ENCODE measurements at places on chromosomes 11 and 22. TPM values are rescaled to one million over a fixed set of nuclear protein-coding genes. Genes with fewer than 3 reads are reported as not detected.

GRCh38 chr11:35791088-35791958, 128.7 kb downstream of the TRIM44 start:
- no peak for DNase-seq
- no peaks in the 10 kb centered on the region for H3K27me3 ChIP-seq
- H3K4me3 ChIP-seq: no peak overlapping the region
- H3K27ac ChIP-seq: no peak overlapping the region
- no peaks in the 10 kb centered on the region for H3K36me3 ChIP-seq

OR4C3 gene
- total RNA-seq: not detected

KCNK7 gene
- total RNA-seq: 0.34 TPM

DNA sequence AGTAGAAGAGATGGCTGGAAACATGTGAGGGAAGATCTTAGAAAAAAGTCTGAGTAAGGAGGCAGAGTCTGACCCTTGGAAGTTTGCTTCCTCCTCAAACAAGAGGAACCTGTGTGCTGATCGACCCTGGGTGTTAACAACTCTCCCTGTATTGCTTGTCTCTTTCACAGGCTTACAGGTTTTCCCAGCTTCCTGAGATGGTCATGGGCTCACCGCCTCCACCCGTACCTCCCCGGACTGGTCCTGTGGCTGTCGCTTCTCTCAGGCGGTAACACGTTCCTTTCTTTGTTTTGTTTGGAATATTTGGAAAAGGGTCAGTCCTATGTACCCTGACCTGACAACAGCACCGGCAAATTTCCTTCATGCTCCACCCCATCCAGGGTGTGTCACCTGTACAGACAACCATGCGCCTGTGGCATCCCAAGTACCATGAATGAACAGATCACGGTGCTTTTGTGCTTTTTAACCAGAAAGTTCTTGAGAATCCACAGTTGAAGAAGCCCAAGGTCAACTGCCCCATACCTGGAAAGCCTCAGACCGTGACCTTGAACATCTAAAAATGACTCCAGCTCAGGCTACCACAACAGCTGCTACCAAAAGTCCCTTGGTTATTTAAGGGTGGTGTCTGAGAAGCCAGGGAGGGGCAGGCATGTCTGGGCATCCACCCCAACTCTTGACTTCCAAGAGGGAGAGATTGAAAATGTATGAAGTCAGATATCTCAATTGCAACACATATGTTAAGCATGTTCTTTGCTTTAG, 44.6 kb downstream of the C11orf91 start:
- no peaks in the 10 kb centered on the region for H3K4me1 ChIP-seq
- no peak overlapping the region for H3K4me3 ChIP-seq
- no peak overlapping the region for H3K27ac ChIP-seq
- no peaks in the 10 kb centered on the region for H3K36me3 ChIP-seq

GRCh38 chr11:6771926-6772893, at the start of gene OR2AG2:
TSS of gene OR2AG2 (minus strand) at chr11:6771976. CDS start at chr11:6768957, 3,019 bp downstream.
- no peak within 1 kb of the TSS for H3K4me3 ChIP-seq
- no peak within 1 kb of the TSS for H3K27ac ChIP-seq
- H3K36me3 ChIP-seq: no peaks in the 10 kb centered on the region
- H3K4me1 ChIP-seq: peaks cover 4% of the 10 kb centered on the region
- H3K27me3 ChIP-seq: no peaks in the 10 kb centered on the region
- no peak for DNase-seq

GRCh38 chr11:111635706-111636045, 33.4 kb downstream of the SIK2 start:
- no peak overlapping the region for H3K27ac ChIP-seq
- no peaks in the 10 kb centered on the region for H3K27me3 ChIP-seq
- no peak overlapping the region for H3K4me3 ChIP-seq
- H3K4me1 ChIP-seq: peaks cover 42% of the 10 kb centered on the region

CLTCL1 gene
- 2.1 TPM for total RNA-seq

GRCh38 chr11:112265659-112266409, 5.2 kb upstream of the PLET1 start:
- H3K36me3 ChIP-seq: no peaks in the 10 kb centered on the region
- no peak for DNase-seq
- H3K4me3 ChIP-seq: no peak overlapping the region
- H3K27me3 ChIP-seq: no peaks in the 10 kb centered on the region
- no peaks in the 10 kb centered on the region for H3K4me1 ChIP-seq

DNA sequence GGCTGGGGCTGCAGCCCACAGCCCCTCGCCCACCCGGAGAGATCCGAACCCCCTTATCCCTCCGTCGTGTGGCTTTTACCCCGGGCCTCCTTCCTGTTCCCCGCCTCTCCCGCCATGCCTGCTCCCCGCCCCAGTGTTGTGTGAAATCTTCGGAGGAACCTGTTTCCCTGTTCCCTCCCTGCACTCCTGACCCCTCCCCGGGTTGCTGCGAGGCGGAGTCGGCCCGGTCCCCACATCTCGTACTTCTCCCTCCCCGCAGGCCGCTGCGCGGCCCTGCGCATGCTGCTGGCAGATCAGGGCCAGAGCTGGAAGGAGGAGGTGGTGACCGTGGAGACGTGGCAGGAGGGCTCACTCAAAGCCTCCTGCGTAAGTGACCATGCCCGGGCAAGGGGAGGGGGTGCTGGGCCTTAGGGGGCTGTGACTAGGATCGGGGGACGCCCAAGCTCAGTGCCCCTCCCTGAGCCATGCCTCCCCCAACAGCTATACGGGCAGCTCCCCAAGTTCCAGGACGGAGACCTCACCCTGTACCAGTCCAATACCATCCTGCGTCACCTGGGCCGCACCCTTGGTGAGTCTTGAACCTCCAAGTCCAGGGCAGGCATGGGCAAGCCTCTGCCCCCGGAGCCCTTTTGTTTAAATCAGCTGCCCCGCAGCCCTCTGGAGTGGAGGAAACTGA, 731 bp downstream of the GSTP1 start:
- H3K4me1 ChIP-seq: peaks cover 54% of the 10 kb centered on the region
- H3K27ac ChIP-seq: no peak overlapping the region
- no peak for DNase-seq
- peak overlapping the region; percentile 69 for H3K4me3 ChIP-seq
- H3K27me3 ChIP-seq: peaks cover 26% of the 10 kb centered on the region

NRXN2 gene
- 0.37 TPM for total RNA-seq

DNA sequence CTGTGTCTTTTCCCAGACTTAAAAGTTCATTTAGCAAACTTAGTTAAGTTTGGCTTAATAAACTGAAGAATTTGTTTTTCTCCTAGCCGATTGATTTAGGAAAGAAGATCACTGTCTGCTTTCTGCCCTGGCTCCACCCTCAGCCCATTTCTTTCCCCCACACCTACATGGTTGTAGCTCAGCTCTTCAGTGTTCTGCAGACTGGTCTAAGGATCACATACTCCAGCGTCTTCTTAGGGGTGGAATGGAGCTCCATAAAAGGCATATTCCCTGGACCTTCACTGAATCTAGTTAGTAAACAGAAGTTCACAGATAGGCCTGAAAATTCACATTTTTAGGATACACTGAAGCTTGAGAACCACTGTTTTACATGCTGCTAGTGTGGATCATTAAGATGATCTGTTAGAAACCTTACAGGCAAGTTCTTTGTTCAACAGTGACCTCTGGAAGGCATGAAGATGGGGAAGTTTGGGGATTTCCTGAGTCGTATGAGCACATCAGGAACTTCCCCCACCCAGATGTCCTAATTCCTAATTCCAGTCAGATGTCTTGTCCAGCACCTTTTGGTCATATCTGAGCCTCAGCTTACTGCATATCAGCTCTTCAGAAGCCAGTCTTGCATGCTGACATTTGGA, 16.8 kb downstream of the PIWIL4 start:
- no peaks in the 10 kb centered on the region for H3K36me3 ChIP-seq
- H3K27ac ChIP-seq: peak overlapping the region; percentile 11
- DNase-seq: no peak
- H3K27me3 ChIP-seq: no peaks in the 10 kb centered on the region
- no peaks in the 10 kb centered on the region for H3K4me1 ChIP-seq

GRCh38 chr11:13140028-13140870, 131.1 kb downstream of the RASSF10 start:
- no peaks in the 10 kb centered on the region for H3K4me1 ChIP-seq
- no peak overlapping the region for H3K27ac ChIP-seq
- DNase-seq: no peak
- H3K27me3 ChIP-seq: peaks cover 29% of the 10 kb centered on the region
- no peaks in the 10 kb centered on the region for H3K36me3 ChIP-seq

GRCh38 chr11:83544846-83545245, 258.7 kb upstream of the CCDC90B start:
- H3K36me3 ChIP-seq: no peaks in the 10 kb centered on the region
- H3K4me3 ChIP-seq: no peak overlapping the region
- H3K27me3 ChIP-seq: peaks cover 8% of the 10 kb centered on the region
- no peak for DNase-seq
- peaks cover 8% of the 10 kb centered on the region for H3K4me1 ChIP-seq
- no peak overlapping the region for H3K27ac ChIP-seq

DNA sequence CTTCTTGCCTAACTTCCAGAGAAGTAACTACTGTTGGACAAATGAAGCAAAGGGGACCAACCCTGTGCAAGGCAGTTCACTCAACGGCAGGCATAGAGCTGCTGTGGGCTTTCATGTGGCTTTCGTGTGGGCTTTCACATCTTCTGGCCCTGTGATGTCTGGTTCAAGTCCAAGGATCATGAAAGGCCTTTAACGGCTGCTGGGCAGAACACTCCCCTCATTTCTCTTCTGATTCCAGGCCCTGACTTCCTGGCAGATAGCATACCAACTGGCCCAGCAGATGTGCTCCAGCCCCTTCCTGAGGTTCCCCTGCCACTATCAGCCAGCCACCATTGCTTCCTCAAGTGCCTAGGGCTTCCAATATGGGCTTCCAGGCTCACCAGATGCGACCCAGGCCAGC, 28.7 kb upstream of the CTR9 start:
- no peak overlapping the region for H3K4me3 ChIP-seq
- H3K27me3 ChIP-seq: peaks cover 25% of the 10 kb centered on the region
- H3K36me3 ChIP-seq: peaks cover 6% of the 10 kb centered on the region

DNA sequence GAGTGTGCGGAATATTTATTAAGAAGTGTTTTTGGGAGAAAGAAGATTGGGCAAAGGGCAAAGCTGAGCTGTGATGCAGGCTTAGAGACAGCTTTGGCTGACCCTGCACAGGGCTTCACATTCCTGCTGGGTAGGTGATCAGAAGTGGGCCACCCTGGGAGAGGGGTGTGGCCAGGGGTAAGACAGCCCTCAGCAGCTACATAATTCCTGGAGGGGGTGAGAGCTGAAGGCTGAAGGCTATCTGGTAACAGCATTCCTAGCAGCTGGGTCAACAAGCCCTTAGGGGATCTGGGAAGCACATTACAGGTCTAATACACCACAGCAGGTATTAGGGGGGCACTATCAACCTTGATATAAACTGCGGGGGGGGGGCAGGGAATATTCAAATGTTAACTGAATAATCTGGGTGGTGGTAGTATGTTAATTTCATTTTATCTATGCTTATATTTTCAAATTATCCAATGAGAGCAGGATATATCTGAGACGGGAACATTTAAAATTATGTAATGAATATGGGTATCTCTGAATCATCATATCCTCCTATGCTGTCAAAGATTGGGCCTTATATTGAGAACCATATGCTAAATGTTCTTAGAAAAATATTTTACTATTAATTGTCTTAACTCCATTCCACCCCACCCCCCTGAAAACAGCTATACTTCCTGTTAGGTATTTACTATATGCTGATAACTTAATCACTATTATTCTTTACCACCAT, 5.9 kb downstream of the OOSP1 start:
- H3K27ac ChIP-seq: no peak overlapping the region
- H3K36me3 ChIP-seq: no peaks in the 10 kb centered on the region
- DNase-seq: no peak
- no peaks in the 10 kb centered on the region for H3K27me3 ChIP-seq

DNA sequence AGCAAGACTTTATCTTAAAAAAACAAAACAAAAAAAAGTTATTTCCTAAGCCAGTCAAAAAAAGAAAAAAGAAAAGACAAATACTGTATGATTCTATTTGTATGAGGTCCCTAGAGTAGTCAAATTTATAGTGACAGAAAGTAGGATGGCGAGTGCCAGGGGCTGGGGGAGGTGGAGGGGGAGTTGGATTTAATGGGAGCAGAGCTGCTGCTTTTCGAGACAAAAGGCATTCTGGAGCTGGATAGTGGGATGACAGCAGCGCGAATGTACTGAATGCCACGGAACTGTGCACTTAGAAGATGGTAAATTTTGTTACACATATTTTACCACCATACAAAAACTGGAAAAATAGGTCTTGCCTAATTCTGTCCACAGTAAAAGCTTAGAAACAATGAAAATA, 17.8 kb upstream of the SYT8 start:
- no peaks in the 10 kb centered on the region for H3K27me3 ChIP-seq
- H3K27ac ChIP-seq: no peak overlapping the region
- no peaks in the 10 kb centered on the region for H3K36me3 ChIP-seq
- H3K4me1 ChIP-seq: no peaks in the 10 kb centered on the region
- no peak overlapping the region for H3K4me3 ChIP-seq
- DNase-seq: no peak

- no peak within 1 kb of the TSS for H3K27ac ChIP-seq
- DNase-seq: no peak
- no peaks in the 10 kb centered on the region for H3K4me1 ChIP-seq
- no peak within 1 kb of the TSS for H3K4me3 ChIP-seq
- H3K27me3 ChIP-seq: peaks cover 19% of the 10 kb centered on the region
These were observed at the start of gene TRPC6 for GRCh38 chr11:101583251-101584128. TSS of gene TRPC6 (minus strand) at chr11:101584007. CDS start at chr11:101583503, 504 bp downstream.

SLC22A8 gene
- not detected for total RNA-seq

- no peak overlapping the region for H3K4me3 ChIP-seq
- H3K27me3 ChIP-seq: no peaks in the 10 kb centered on the region
- no peak for DNase-seq
- no peaks in the 10 kb centered on the region for H3K4me1 ChIP-seq
- H3K27ac ChIP-seq: no peak overlapping the region
These were observed 82.1 kb downstream of the CADM1 start for GRCh38 chr11:115421992-115422689.

MMP13 gene
- total RNA-seq: not detected

GRCh38 chr11:64101461-64101860, 64.5 kb downstream of the MACROD1 start:
- no peaks in the 10 kb centered on the region for H3K27me3 ChIP-seq
- H3K36me3 ChIP-seq: no peaks in the 10 kb centered on the region
- no peak overlapping the region for H3K27ac ChIP-seq
- no peaks in the 10 kb centered on the region for H3K4me1 ChIP-seq
- H3K4me3 ChIP-seq: no peak overlapping the region
- DNase-seq: no peak

GRCh38 chr11:216081-216974, 8.8 kb downstream of the RIC8A start:
- H3K27me3 ChIP-seq: no peaks in the 10 kb centered on the region
- DNase-seq: no peak
- H3K36me3 ChIP-seq: peaks cover 13% of the 10 kb centered on the region
- no peak overlapping the region for H3K4me3 ChIP-seq
- H3K4me1 ChIP-seq: peaks cover 27% of the 10 kb centered on the region

MMP1 gene
- total RNA-seq: not detected

DNA sequence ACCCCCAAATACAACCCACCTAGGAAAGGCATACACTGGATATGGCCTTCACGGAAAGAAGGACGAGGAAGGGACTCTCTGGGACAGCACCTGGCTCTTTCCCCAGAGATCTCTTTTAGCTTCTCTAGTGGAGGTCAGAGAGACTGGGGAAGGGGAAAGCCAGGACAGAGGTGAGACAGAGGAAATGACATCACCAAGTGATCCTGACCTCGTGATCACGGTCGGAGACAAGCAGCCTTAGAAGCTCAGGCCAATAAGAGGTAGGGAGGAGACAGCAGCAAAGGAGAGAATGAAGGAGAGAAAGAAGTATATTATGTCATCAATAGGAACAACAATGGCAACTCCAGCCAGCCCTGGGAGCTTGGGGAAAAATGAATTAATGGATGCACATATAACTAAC, 15.4 kb upstream of the TMPRSS13 start:
- no peak for DNase-seq
- peak overlapping the region; percentile 13 for H3K4me3 ChIP-seq
- no peaks in the 10 kb centered on the region for H3K27me3 ChIP-seq
- H3K36me3 ChIP-seq: peaks cover 2% of the 10 kb centered on the region

Measured in activated T-cell treated with anti-CD3 and anti-CD28 coated beads, Interleukin-2, amount 50 U/mL, for 72 hours (primary cell).